ENCODE measurements at places on chromosomes 2 and 18.

DNA sequence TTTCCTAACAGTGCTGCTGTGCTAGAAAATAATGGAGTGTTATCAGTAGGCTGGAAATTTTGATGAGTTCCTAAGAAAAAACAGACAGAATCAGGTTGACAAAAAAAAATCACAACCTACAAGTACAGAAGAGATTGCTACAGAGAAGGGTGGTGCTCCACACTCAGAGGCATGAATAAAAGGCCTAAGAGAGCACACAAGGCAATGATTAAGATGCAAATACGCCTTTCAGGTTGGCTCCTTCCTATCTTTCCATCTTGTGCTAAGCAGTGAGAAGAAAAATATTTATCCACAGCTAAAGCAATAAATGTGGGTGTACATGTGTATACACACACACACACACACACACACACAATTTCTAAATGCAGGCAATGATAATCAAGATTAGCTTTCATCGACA lies 130.6 kb upstream of the UBE2E3 start:
- peak; percentile 9 for DNase-seq

GRCh38 chr2:86673986-86674670 lies 46.0 kb upstream of the RMND5A start:
- DNase-seq: no peak

DNA sequence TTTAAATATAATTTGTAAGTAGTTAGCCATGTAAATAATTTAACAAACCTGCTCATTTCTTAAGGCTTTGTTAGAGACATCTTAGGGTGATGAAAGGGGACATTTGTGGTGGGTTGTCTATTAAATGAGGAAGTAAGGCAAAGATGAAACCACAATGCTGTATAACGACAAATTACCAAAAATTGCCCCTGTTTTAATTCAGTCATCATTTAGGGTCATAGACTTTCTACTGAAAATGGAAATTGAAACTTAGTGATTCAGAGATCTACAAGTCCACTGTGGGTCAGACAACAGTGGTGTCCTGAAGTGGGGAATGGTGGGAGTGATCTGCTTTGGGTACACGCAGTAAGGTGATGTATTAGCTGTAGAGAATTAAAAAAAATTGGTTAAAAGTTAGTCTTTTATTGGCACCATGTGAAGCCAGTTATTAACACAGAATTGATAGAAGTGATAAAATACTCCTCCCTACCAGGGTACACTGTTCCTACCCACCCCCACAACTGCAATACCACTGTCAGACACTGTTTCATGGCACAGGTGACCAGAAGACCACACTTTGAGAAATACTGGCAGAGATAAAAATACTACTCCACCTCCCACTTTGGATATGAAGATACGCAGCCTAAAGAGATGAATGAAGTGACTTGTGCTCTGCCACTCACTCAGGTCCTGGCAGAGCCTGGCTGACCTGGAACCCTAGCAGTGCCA lies 13.4 kb downstream of the CERS6 start:
- no peak for DNase-seq

DNA sequence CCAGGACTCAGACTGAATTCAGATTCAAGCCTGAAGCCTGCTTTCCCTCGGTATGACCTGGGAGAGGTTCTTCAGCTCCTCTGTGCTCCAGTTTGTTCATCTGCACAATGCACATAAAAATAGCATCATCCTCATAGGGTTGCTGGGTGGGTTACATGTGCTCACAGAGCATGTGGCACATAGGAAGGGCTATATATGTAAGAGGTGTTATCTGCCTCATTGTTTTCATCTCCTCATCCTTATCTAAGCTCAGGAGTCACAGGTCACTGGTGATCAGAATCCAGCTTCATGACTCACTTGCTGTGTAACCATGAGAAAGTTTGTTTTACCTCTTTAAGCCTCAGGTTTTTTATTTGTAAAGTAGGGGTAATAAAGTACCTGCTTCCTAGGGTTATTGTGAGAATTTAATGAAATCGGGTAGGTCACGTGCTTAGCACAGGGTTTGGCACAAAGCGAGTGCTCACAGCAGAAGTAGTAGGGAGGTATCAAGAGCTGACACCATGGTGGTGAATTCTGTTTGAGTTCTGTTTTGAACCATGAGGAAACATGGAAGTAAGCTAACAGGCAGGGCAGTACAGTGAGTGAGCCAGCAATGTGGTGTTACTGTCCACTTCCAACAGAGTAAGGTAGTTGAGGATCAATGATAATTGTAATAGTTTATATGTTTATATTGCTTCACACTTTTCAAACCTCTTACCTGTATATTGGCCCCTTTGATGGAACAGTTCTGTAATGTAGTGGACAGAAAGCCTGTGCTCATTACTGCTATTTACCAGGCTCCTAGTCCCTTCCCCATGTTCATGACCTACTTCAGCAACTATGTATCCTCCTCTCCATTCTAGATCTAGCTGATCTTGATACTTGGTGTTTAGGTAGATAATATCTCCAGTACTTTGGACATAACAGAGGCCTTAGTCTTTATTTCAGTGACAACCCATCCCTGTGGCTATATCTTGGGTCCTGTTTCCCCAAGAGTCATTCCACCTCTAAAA lies 141.4 kb upstream of the LTBP1 start:
- no peak for DNase-seq

DNA sequence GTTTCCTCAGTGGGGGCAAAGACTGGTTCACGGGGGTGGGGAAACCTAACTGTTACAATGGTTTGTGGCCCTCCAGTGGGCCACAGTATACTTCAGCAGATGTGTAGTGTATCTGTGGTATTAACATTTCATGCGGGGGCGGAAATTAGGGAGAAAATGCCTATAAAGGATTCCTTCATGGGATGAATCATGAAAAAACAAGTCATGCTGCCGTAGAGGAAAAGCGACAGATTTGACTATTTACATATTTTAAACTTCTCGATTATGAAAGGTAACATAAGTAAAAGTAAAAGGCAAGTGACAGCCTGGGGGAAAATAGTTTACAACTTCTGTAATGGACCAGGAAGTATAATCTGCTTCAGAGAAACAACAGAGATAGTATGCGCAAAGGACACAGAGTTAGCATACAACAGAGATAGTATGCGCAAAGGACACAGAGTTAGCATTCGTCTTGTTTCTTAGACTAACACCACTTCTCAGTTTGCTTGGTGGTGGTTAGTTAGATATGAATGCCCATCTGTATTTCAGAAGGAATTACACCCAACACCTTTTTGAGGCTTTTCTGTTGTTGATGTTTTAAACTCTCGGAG lies 41.1 kb downstream of the MRPS9 start:
- no peak for DNase-seq

- DNase-seq: peak; percentile 57
Measured at GRCh38 chr2:75565472-75566462, 5.0 kb upstream of the EVA1A start.

All from NCI-H69 (cell line).